ENCODE measurements at places on chromosomes 6 and 20.

DNA sequence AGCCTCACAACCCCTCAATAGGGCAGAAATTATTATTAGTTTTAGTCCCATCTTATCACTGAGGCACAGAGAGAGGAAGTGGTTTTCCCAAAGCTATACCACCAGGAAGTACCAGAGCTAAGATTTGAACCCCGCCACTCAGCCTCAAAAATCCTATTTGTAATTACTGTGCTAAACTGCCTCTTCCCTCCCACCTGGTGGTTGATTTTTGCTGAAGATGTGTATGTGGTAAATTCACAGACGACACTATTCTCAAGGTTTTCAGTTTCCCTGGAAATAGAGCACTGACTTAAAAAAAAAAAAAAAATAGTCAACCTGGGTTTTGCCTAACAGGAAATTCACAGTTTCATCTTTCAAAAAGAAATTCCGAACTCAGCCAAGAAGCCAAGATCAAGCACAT is 57.9 kb downstream of the TSHZ2 start:
- DNase-seq, result no peak

GRCh38 chr6:3350252-3350796 is 91.6 kb downstream of the PSMG4 start:
- DNase-seq, result no peak

GRCh38 chr6:35078226-35078850 is 62.8 kb downstream of the TCP11 start:
- no peak for DNase-seq

DNA sequence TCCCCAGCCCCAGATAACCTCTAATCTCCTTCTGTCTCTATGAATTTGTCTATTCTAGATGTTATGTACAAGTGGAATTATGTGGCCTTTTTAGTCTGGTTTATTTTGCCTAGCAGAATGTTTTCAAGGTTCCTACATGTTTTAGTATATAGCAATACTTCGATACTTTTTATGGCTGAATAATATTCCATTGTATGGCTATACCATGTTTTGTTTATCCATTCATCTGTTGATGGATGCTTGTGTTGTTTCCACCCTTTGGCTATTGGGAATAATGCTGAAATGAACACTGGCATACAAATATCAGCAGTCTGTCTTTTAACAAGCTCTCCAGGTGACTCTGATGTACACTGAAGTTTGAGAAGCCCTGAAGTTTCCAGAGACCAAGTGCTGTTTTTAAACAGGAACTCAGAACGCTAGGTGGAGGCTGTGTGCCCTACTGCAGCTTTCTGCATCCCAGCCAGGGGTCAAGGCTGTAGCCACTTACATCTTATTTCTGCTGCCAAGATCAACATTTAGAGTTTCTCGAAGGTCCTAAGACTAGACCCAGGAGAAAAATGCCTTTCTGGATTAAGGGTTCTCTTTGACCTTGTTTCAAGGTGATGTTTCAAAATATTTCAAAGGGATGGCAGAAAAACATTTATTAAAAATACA is 123.0 kb downstream of the SOBP start:
- DNase-seq, result no peak

DNA sequence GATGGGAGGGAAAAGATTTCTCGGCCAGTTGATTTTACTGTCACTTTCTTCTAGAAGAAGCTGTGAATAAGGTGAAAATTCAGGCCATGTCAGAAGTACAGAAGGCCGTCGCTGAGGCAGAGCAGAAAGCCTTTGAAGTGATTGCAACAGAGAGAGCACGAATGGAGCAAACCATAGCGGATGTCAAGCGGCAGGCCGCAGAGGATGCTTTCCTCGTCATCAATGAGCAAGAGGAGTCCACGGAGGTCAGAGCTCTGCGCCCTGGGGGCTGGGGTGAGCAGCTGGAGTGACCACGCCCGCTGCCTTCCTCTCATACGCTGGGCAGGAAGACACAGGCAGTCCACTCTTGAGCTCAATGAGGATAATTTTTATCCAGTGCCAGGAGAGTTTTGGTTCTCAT is 21.8 kb upstream of the C20orf144 start:
- no peak for DNase-seq

DNA sequence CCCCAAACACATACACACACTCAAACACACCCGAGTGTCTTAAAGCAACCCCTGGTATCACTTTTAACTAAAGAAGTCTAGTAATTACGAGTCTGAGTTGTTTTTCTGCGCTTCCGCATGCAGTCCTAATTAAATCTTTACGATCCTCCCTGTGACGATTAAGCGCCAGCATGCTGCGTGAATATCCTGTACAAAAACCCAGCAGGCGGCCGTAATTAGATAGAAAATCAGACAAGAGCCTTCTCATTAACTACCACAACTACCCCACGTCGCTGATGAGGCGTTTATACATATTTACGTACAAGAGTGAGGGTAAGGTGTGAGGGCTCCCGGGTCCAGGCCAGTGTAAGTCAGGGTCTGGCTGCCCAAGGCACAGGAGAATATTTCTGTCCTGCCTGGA is 8.1 kb downstream of the TFAP2B start:
- no peak for DNase-seq

DNA sequence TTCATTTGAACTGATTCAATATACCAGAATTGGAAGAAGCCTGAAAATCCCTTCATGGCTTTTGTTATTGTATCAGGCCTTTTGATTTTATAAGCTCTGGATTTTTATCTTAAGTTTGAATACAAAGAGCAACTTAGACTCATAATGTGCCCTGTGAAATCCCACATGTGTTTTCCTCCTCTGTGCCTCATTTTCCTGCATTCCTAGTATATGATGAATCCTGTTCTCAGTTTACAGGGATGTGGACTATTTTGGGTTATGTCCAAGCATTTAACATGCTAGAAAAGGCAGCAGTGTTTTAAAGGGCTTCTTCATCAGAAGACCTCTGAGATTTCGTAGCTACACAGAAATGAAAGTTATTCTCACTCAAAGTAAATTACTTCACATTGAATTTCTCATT is 455.0 kb downstream of the RFPL4B start:
- DNase-seq, result no peak

- DNase-seq, result no peak
These were observed 43.7 kb downstream of the TM9SF4 start for GRCh38 chr20:32153156-32153665.

DNA sequence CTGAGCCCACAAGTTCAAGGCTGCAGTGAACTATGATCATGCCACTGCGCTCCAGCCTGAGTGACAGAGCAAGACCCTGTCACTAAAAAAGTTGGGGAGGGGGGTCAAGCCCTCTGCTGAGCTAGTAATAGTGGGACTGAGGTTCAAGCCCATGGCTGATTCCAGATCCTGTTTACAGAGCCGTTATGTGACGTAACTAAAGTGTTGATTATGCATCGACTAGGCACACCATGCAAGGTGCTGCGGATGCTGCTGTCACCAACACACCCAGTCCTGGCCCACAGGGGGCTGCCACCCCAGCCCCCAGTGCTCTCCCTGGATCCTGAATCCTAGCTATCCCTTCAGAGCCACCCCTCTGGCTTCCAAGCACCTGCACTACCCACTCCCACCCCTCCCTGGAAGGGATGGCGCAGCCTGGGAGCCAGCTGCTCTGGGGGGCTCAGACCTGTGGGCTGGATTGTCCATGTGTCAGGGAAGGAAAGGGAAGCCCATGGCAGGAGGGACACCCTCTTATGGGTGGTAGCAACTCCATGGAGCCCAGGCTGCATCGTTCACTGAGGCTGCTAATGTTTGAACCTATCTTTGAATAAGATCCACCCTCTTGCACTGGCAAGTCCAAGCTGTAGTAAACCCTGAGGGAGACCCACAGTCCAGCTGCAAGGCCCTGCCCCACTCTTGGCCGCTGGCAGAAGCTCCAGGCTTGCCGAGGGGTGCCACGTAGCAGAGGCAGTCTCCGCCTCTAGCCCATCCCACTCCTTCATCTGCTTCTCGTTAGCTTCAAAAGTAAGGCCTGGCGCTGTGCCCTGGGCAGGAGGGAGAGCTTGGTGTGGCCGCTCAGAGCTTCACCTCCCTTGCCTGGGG is 95.0 kb downstream of the SNX5 start:
- peak; percentile 95 for DNase-seq

- no peak for DNase-seq
These were observed 224.4 kb downstream of the BCAS1 start for GRCh38 chr20:53845980-53846379.

DNA sequence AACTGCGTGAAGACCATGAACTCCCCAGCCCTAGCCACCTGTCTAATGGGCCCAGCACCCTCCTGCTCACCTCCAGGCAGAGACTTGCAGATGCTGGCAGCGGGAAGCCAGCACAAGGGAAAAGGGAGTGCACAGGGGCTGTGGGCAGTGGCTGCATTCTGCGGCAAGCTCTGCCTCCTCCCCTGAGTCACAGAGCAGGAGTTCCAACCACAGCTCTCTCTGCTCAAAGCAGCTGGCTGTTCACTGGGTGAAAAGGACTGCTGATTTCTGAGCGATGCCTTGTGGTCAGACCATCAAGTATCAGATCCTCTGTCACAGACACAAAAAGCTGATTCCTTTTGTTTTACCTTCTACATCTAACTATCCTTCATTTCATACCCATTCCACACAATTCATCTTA is 10.5 kb downstream of the NKX2-2 start:
- DNase-seq, result no peak

DNA sequence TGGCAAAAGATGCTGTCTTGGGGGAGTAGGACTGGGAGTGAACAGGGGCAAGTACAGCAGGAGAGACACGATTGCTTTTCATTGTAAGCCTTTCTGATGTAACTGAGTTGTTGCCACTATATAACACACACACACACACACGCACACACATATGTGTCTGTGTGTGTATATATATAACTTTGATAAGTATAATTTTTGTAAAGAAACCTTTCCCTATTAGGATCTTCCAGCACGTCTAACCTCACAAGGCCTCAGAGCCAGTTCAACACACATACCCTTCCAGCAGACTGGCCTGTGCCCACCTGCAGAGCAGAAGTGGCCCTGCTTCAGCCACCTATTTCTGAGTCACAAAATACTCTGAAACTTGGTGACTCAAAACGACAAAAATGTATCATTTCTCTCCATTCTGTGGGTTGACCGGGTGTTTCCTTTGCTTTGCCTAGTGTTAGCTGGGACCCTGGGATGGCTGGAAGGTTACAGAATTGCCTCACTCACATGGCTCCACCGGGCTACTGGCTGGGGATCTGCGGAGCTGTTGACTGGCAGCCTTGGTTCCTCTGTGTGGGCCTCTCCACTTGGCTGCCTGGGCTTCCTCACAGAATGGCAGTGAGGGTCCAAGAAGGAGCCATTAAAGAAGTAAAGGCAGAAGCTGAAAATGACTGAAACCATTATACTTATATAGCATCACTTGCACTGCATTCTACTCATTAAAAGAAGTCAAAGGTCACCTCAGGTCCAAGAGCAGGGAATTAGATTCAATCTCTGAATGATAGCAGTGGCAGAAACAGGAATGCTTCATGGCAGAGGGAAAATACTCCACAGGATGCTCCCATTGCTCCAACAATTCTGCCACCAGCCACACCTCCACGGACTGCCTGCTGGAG is 126.4 kb downstream of the BANF2 start:
- no peak for DNase-seq

GRCh38 chr6:3388786-3389185 is 68.1 kb downstream of the SLC22A23 start:
- DNase-seq, result no peak

GRCh38 chr20:57605878-57606277 is 14.3 kb downstream of the ZBP1 start:
- DNase-seq, result no peak

GRCh38 chr6:16810411-16810810 is 49.2 kb upstream of the ATXN1 start:
- no peak for DNase-seq

DNA sequence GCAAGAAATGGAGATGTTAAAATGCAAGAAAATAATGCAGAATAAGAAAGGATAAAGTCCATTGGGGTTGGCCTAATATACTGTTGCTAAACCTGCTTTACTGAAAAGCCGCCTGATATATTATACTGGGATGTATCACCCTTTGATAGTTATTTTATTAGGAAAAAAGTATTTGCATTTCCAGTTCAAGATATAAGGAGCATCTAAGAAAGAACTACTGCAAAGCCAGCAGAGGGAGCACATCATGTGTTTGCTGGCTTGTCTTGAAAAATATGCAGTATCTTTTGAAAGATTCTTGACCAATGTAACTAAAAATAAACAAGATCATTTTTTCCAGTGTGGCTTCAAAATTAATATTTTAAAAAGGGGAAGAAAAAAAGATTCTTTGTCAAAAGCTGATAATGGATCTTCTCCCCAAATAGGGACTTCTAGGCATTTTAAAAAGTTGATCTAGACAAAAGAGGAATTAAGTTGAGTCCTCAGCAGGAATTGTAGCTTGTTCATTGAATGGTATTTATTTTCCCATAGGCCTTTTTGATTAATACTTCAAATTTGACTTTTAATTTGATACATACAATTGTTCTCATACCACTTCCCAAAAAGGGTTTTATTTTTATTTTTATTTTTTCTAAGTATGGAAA is 214.9 kb downstream of the ZFAND3 start:
- peak; percentile 44 for DNase-seq

- DNase-seq, result no peak
These were observed 35.9 kb upstream of the MCM9 start for GRCh38 chr6:118970866-118971265.

Measured in left lung (tissue), 14 donors.